ENCODE measurements at places on chromosomes 13 and 19.

GRCh38 chr13:77465603-77466195 lies 69.8 kb upstream of the SCEL start:
- no peaks in the 10 kb centered on the region for H3K4me1 ChIP-seq
- H3K4me3 ChIP-seq = no peak overlapping the region
- H3K27ac ChIP-seq = no peak overlapping the region
- DNase-seq = no peak

- peak; percentile 50 for DNase-seq
- peaks cover 5% of the 10 kb centered on the region for H3K4me1 ChIP-seq
- peak within 1 kb of the TSS; percentile 63 for H3K4me3 ChIP-seq
- peak within 1 kb of the TSS; percentile 87 for H3K27ac ChIP-seq
- H3K27me3 ChIP-seq = no peaks in the 10 kb centered on the region
Measured at GRCh38 chr19:58059003-58059670, at the start of gene ZNF135. ZNF135 (plus strand) TSS chr19:58059282; CDS start chr19:58060003, 721 bp downstream.

GRCh38 chr13:79631051-79631659 lies 150.2 kb downstream of the NDFIP2 start:
- H3K4me1 ChIP-seq = no peaks in the 10 kb centered on the region
- no peak for DNase-seq
- H3K27ac ChIP-seq = no peak overlapping the region
- no peaks in the 10 kb centered on the region for H3K36me3 ChIP-seq
- H3K27me3 ChIP-seq = peaks cover 7% of the 10 kb centered on the region

DNA sequence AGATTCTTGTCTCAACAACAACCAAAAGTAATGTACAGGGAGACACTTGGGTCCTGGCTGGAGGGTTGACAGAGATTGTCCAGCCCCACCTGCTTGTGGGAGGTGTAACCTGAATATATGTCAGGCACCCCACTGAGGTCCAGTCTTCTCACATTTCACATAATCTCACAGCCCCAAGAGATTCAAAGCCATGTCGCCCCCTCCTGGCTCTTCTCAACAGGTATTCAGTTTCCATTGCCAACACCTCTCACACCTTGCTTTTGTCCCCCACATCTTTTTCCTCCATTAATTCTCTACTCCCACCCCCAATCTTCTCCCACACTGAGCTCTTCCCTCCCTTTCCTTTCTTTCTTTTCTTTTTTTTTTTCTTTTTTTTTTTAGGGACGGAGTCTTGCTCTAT lies 11.2 kb downstream of the UNC13A start:
- peaks cover 36% of the 10 kb centered on the region for H3K27me3 ChIP-seq
- H3K4me3 ChIP-seq = no peak overlapping the region
- H3K36me3 ChIP-seq = no peaks in the 10 kb centered on the region
- no peak for DNase-seq
- peak overlapping the region; percentile 54 for H3K27ac ChIP-seq

DNA sequence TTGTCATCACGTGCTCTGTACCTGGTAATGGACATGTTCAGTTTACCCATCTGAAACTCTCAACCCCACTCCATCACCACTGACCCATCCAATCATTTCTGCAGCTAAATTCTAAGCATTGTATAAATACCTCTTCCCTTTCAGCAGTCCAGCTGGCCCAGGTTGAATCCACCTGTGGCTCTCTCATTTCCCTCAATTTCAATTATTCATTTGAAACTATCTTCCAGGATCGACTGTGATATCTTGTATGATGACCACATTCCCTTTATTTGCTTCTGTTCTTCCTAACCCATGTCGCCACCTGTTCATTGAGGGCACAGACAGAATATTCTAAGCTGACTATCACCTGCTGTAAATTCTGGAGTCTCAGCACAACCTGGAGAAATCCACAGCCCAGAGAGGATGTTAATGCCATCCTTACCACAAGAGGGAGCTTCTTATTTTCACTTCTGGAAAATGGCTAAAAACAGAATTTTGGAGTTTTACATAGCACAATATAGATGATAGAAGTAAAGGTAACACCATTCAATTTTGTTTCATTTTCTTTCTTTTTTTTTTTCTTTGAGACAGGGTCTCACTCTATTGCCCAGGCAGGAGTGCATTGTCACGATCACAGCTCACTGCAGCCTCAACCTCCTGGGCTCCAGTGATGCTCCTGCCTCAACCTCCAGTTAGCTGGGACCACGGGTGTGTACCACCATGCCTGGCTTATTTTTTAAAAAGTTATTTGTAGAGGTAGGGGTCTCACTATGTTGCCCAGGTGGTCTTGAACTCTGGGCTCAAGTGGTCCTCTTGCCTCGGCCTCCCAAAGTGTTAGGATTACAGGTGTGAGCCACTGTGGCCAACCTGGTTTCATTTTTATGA lies 38.6 kb downstream of the ZNF823 start:
- no peaks in the 10 kb centered on the region for H3K36me3 ChIP-seq
- peaks cover 9% of the 10 kb centered on the region for H3K27me3 ChIP-seq
- peaks cover 1% of the 10 kb centered on the region for H3K4me1 ChIP-seq
- DNase-seq = peak; percentile 20

DNA sequence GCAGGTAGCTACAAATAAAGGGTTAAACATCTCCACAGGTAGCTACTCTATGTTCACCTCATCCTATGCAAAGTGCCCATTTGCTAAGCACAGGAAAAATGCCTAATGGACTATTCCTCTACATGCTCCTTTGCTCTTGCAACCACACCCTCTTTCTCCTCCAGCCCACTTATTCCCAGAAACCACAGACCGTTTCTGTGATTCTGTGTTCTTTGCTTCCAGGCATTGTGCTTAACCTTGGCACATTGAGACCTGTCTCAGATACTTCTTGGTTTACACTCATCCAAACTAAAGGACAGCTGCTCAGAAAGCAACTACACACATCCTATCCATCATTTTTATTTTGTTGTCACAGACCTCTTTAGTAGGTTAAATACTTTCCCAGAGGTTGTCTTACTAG lies 785.0 kb upstream of the MIR17HG start:
- H3K36me3 ChIP-seq = no peaks in the 10 kb centered on the region
- H3K27ac ChIP-seq = no peak overlapping the region
- H3K27me3 ChIP-seq = no peaks in the 10 kb centered on the region
- no peak overlapping the region for H3K4me3 ChIP-seq

- no peak for DNase-seq
- no peak overlapping the region for H3K27ac ChIP-seq
- H3K4me3 ChIP-seq = no peak overlapping the region
- H3K4me1 ChIP-seq = no peaks in the 10 kb centered on the region
- H3K36me3 ChIP-seq = no peaks in the 10 kb centered on the region
- no peaks in the 10 kb centered on the region for H3K27me3 ChIP-seq
Measured at GRCh38 chr13:35882722-35883497, 248.3 kb downstream of the DCLK1 start.

- H3K4me3 ChIP-seq = no peak overlapping the region
- H3K4me1 ChIP-seq = peaks cover 22% of the 10 kb centered on the region
- H3K27ac ChIP-seq = no peak overlapping the region
- no peak for DNase-seq
Measured at GRCh38 chr19:4012092-4012974, 4.8 kb downstream of the PIAS4 start.

- no peaks in the 10 kb centered on the region for H3K4me1 ChIP-seq
- H3K4me3 ChIP-seq = no peak overlapping the region
- no peaks in the 10 kb centered on the region for H3K27me3 ChIP-seq
- H3K27ac ChIP-seq = no peak overlapping the region
- no peak for DNase-seq
Measured at GRCh38 chr13:107993239-107993949, 221.9 kb downstream of the LIG4 start.

DNA sequence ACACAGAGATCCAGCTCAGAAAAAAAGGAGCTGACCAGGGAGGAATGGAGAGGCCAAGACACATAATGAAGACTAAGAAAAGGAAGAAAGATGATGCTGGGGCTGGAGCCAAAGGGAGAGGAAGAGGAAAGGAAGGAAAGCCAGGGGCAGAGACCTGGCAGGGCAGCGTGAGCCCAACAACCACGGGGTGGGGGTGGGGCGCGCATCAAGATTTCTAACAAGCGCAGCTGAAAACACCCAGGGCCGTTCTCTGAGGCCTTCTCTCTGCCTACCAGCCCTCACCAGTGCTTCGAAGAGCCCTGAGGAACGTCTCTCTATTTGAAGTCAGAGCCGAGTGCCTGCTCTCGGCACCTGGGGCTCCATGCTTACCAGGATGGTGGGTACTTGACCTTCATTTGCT lies 23.6 kb upstream of the POU2F2 start:
- no peak overlapping the region for H3K4me3 ChIP-seq
- peak overlapping the region; percentile 63 for H3K27ac ChIP-seq
- H3K27me3 ChIP-seq = peaks cover 2% of the 10 kb centered on the region
- no peaks in the 10 kb centered on the region for H3K36me3 ChIP-seq

GRCh38 chr13:112688560-112689302 lies 1.1 kb upstream of the ATP11A start:
- DNase-seq = peak; percentile 65
- peaks cover 14% of the 10 kb centered on the region for H3K36me3 ChIP-seq
- peaks cover 50% of the 10 kb centered on the region for H3K4me1 ChIP-seq
- peak overlapping the region; percentile 78 for H3K4me3 ChIP-seq

GRCh38 chr13:35499676-35500075 lies 23.2 kb upstream of the MAB21L1 start:
- no peaks in the 10 kb centered on the region for H3K36me3 ChIP-seq
- no peaks in the 10 kb centered on the region for H3K4me1 ChIP-seq
- no peak overlapping the region for H3K27ac ChIP-seq
